ENCODE measurements at places on chromosomes 4 and X.

DNA sequence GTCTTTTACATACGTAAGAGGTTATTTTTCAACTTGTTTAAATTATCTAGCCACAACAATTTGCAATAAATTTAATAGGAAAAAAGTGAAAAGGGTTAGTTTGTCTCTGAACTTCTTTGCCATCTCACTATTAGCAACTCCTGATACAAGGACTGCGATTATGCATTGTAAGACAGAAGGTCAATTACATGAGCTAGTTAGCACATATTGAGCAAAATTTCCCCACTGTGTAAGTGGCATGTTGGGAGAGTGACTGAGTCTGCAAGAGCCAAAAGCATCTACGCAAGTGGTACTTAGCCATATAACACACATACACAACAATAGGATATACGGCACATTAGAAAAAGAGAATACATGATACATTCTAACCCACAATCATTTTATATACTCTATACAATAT, 927.2 kb downstream of the STPG2 start:
- DNase-seq, result no peak

DNA sequence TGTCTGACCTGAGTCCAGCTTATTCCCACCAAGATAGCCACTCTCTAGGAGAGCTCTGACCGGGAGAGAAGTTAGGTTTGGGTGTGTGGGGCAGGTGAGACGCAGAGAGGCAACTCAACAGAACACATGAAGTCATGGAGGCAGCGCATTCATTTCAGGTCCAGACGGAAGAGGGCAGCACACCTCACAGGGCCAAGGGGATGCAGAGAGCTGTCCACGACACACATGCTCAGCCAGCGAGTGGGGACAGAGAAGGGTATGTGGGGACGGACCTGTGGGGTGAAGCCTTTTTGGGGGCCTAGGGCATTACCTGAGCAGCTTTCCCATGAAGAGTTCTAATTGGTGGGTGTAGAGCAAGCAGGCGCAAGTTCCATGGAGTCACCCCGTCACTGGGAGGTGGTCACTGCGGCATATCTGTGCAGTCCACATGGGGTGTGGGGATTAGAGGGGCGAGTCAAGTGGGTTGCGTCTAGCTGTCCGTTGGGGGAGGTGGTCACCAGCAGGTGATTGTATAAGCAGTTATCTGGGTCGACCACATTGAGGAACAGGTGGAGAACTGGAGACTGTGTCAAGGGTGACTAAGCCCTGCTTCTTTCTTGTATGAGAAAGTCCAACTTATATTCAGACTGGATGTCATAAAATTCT, 24.3 kb upstream of the UXT start:
- no peak for DNase-seq

DNA sequence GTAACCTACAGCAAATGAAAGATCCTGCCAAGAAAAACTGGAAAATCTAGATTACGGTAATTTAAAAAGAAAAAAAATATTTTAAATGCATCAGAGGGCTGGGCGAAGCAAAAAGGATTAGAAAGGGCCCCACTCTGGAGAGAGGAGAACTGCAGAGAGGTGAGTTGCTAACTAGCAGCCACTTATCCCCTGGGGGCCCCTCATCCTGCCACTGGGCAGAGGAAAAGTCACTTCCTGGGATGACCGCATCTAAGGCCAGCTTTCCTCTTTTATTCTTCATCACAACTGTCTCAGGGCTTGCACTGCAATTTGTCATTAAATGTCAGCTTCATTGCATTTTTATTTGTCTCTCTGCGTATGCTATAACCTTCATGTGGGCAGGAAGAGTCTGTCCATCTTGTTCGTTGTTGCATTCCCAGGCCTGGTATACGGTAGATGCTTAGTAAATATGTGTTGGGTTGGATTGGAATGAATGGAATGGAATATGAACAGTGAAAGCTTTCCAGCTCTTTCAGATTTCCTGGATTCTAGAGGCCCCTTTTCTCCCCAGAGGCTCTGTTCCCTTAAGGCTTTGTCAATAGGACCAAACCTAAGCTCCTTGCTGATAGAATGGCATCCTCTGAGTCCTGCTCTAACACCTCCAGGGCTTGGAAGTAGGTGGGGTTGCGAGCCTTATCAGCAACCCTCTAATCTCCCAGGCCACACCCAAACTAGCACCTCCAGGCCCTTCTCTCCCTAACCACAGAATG, 58.9 kb downstream of the TLR10 start:
- peak; percentile 63 for DNase-seq

DNA sequence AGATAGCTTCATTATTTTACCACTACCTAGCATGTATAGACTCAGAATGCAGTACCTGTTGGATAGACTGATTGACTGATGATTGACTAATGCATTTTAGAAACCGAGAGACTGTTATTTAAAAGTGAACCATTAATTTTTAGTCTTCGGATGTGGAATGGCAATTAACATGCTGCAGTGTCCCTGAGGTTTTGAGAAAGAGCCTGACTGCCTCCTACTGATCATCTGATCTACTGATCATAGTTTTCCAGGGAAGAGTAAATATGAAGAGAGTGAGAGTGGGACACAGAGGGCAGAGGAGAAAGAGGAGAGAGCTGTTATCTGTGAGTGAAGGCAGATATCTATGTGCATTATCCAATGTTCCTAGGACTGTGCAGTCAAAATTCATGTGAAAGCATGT, 764.7 kb downstream of the TRIML1 start:
- DNase-seq, result no peak

- DNase-seq, result no peak
These were observed 221.3 kb downstream of the IDS start for GRCh38 chrX:149283853-149284252.

- no peak for DNase-seq
These were observed 859.3 kb upstream of the LCORL start for GRCh38 chr4:18880871-18881270.

- DNase-seq, result no peak
These were observed 335.8 kb upstream of the F9 start for GRCh38 chrX:139194571-139195280.

GRCh38 chr4:24730256-24731001, 64.9 kb upstream of the SOD3 start:
- DNase-seq, result peak; percentile 87

DNA sequence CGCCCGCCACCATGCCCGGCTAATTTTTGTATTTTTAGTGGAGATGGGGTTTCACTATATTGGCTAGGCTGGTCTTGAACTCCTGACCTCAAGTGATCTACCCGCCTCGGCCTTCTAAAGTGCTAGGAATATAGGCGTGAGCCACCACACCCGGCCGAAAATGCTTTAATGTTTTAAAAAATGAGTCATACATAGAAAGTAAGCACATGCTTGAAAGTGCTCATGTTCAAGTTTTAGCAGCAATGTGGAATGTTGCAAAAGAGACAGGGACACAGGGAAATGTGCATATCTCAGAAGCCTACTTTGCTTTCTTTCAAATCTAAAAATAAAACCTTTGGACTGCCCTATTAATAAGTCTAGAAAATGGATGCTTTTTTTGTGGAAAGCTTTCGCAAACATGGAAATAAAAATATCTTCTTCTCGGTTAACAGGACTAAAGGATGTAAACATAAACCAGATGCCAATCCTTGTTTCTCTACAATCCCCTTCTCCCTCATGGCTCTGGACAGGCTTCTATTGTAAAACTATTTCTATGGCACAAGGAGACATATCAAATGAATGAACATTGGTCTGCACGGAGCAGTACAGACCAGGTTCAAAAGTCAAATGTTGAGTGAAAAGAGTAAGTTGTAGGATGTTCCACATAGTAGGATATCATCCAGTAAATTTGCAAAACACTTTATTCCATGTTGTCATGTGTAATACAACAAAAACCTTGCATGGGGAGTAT, 15.0 kb downstream of the MECP2 start:
- DNase-seq, result peak; percentile 78

- DNase-seq, result peak; percentile 31
These were observed at the start of gene TMEM185A for GRCh38 chrX:149631234-149632165. Gene TMEM185A, minus strand, starts transcription at chrX:149631792. Its CDS starts 212 bp downstream, at chrX:149631580.
